ENCODE measurements at places on chromosomes 4 and X.

DNA sequence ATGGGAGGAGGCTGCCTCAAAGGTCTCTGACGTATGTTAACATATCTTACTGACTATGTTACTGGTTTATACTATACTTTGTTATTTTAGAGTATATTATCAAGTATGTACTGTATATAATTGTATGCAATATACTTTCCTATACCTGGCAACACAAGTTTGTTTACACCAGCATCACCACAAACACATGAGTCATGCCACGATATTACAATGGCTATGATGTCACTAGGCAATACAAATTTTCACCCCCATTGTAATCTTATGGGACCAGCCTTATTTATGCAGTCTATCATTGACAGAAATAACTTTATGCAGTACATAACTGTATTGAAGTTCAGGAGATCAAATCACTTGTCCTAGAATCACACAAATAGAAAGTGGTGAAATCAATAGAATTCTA is 329.9 kb upstream of the SLC7A11 start:
- DNase-seq = no peak

- no peak for DNase-seq
Observed at GRCh38 chr4:40888933-40889332, 139.2 kb downstream of the NSUN7 start.

DNA sequence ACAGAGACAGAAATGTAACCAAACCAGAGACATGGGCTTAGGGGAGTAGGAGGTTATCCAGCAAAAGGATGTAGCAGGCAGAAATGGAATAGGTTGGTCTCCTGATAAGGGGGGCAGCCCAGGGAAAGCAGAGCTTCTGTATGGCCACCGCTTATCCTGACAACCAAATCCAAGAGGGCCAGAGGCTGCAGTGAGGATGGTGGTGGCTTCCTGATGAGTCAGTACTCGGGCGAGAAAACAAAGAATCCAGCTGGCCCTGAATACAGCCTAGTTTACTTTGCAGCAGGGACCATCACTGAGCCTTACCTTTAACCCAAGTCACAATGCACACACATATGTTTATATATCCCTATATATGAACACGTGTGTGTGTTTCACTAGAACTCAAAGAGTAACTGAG is 129.7 kb upstream of the FTHL17 start:
- DNase-seq = no peak

DNA sequence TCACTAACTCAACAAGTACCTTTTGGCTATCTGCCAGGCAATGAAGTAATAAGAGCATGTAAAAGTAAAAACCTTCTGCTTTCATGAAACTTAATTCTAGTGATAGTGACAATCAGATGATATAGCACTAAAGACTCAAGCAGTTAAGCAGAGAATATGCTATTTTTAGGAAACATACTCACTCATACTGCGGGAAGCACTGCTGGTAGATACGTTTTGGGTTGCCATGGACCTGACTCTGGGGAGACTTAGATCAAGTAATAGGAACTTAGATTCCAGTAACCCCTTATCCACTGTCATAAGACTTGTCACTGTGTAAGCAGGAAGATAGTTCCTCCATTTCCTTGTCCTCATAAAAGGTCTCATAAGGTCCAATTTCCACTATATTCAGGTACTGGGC is 386.3 kb downstream of the DMD start:
- no peak for DNase-seq

DNA sequence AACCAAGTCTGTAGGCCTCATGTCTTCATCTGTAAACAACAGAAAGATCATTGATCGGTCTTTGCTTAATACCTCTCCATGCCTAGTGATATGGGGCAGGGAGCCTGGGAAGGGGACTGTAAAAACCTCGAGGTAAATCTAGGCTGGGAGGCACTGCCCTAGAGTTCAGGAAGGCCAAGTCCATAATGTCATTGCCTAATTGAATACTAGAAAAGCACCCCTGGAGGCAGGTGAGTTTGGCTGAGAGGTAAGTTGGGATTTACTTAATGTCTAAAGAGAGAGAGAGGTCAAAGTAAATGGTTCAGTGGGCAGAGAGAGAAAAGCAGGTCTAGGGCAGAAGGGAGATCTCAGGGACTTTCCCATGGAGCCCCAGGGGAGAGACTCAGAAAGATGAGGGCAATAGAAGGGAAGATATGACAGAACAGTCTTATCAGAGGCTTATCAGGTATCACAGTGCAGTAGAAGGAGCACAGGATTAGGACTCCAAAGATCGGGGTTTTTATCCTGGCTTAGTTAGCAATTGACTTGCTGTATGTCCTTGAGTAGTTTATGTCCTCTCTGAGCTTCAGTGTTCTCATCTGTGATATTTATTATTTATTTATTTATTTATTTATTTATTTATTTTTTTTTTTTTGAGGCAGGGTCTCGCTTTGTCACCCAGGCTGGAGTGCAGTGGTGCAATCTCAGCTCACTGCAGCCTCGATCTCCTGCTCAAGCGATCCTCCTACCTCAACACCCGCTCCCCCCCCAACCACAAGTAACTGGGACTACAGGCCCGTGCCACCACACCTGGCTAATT is 85.2 kb downstream of the SLC16A2 start:
- no peak for DNase-seq

GRCh38 chr4:136395212-136395722 is 1137.0 kb downstream of the PCDH18 start:
- DNase-seq = no peak

GRCh38 chrX:15299941-15300851 is 15.2 kb downstream of the ASB11 start:
- no peak for DNase-seq

Measured in activated T-helper 2 cell treated with anti-CD3 and anti-CD28 coated beads, Interferon-gamma antibody, Interleukin-2, Interleukin-4, amounts not matched to agents 10 μg/mL and 5 μg/mL and 100 μg/mL, durations not matched to agents 14 hours and 24 hours and 36 hours (primary cell).